PC-3 (cell line): ENCODE measurements at places on chromosomes 5 and 9. TPM values are rescaled to one million over a fixed set of nuclear protein-coding genes. Genes with fewer than 3 reads are reported as not detected.

SLC34A3 gene
- 1.0 and 1.5 TPM in 2 replicates for total RNA-seq

ACER2 gene
- total RNA-seq = 2.4 and 4.4 TPM in 2 replicates

DNA sequence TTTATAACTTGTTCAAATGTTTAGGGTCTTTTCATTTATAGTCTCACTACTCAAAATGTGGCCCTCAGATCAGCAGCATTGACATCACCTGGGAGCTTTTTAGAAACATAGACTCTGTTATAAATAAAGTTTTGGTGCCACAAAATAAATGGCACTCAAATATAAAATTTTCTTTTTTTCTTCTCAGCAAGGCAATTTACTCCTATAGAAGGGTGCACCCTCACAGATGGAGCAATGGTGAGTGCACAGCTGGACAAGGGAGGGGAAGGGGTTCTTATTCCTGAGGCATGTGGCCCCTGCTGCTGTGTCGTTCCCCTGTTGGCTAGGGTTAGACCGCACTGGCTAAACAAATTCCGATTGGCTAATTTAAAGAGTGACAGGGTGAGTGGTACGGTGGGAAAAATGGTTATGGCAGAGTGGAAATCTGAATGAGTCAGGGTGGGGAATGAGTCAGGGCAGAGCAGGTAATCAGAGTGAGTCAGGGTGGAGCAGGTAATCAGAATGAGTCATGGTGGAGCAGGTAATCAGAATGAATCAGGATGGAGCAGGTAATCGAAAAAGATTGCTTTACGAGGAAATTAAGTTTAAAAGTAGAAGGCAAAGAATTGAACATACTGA lies 31.8 kb upstream of the C7 start:
- peak; percentile 58 for DNase-seq

DNA sequence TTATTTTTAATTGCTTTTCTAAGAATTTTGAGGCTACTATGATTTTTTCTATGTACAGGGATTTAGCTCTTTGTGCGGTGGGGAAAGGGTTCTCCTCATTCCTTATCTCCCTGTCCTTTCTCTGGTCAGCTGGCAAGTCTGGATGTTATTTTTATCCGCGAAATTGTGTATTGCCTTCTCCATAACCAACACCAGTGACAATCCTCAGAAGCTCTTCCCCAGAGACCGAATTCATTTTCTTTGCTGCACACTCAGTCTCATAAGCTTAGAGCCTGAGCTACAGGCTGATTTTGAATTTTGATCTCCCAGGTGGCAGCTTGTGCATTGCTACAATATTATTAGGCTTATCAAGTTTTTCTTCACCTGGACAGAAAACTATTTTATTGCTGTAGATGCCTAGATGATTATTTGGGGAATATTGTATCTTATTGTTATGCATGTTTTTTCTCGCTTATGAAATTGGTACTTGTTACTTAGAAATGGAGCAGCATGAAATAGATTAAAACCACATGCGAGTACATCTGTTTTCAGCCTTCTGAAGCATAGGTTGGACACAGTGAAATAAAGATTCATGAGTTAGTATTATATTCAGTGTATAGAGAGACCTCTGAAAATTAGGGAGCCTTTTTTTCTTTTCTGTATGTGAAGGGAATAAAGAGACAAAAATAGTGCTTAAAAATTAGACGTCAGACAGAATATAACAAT lies 27.3 kb downstream of the CPEB4 start:
- no peak for DNase-seq

GRCh38 chr9:120536949-120537640 lies 42.9 kb downstream of the CDK5RAP2 start:
- no peak for DNase-seq

GRCh38 chr9:137461663-137462395 lies 2.7 kb upstream of the NSMF start:
- no peak for DNase-seq

GRCh38 chr9:16213781-16214515 lies 656.5 kb downstream of the BNC2 start:
- DNase-seq = peak; percentile 93
